ENCODE measurements at places on chromosomes 1 and 21. TPM values are rescaled to one million over a fixed set of nuclear protein-coding genes. Genes with fewer than 3 reads are reported as not detected.

Gene RHEX
- not detected for total RNA-seq

Gene GBP4
- 7.6 TPM for total RNA-seq

Gene BSND
- total RNA-seq = not detected

DNA sequence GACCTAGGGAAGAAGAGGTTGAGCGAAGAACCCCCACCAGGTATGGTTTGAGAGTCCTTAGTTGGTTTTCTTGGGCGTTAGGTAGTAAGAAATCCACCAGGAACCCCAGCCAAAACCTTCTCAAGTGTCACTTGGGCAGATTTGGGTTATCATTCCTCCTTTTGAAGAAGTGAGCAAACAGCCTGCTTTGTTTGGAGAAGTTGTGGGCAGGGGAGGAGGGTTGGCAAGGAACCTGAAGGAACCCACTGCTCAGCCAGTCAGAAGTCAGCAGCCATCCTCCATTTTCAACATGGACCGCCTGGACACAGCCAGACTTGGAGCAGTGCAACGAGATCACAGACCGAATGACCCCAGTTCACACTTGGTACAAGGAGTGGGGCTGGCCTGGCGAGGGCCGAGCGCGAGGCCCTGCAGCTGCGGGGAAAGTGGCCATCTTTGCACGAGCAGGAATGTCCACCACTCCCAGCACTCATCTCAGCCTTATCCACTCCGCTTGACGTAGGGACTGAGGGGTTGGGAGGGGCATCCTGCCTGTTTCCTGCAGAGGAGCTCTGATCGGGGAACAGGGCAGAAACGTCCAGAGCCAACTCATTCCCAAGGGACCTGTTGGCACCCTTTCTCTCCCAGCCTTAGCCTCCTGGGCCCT lies 7.2 kb downstream of the ADPRS start:
- H3K36me3 ChIP-seq = peaks cover 38% of the 10 kb centered on the region
- no peaks in the 10 kb centered on the region for H3K4me1 ChIP-seq
- H3K27ac ChIP-seq = no peak overlapping the region
- H3K27me3 ChIP-seq = no peaks in the 10 kb centered on the region
- H3K4me3 ChIP-seq = no peak overlapping the region

- H3K4me1 ChIP-seq = no peaks in the 10 kb centered on the region
- no peaks in the 10 kb centered on the region for H3K36me3 ChIP-seq
- no peaks in the 10 kb centered on the region for H3K27me3 ChIP-seq
Observed at GRCh38 chr1:6026095-6026809, 19.4 kb upstream of the KCNAB2 start.

DNA sequence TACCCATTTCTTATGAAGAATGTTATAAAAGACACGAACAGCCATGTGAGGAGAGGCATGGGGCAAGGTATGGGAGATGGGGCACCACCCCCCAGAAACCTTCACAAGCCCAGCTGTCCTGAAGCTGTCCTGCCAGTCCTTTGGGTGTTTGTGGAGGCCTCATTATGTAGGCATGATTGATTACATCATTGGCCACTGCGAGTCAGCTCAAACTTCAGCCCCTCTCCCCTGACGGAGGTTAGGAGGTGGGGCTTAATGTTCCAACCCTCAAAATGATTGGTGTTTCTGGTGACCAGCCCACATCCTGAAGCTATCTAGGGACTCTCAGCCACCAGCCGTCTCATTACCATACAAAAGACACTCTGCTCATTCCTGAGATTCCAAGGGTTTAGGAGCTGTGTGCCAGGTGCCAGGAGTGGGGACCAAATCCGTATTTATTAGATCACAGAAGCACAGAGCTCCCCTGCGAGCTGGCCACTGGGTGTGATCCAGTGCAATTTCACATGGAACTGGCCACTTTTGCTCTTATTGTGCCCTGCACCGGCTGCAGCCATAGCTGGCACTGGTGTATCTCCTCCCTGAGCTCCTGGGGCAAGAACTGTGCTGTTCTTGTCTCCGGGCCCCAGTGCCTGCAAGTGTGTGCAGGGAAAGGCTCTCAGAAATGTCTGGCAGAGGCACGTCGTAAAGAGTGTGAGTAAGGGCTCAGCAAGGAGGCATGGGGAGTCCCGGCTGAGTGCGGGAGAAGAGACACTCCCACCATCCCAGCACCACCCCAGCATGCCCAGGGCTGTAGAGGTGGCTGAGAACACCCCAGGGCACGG lies 10.5 kb downstream of the KIAA1614 start:
- H3K4me1 ChIP-seq = no peaks in the 10 kb centered on the region
- no peaks in the 10 kb centered on the region for H3K27me3 ChIP-seq
- H3K4me3 ChIP-seq = no peak overlapping the region
- H3K36me3 ChIP-seq = no peaks in the 10 kb centered on the region
- H3K27ac ChIP-seq = no peak overlapping the region
- DNase-seq = no peak

GRCh38 chr1:244171241-244171985 lies 120.3 kb downstream of the ZBTB18 start:
- no peaks in the 10 kb centered on the region for H3K27me3 ChIP-seq
- H3K27ac ChIP-seq = peak overlapping the region; percentile 9
- no peak overlapping the region for H3K4me3 ChIP-seq
- DNase-seq = peak; percentile 6

GRCh38 chr1:203142684-203143408 lies 15.3 kb downstream of the ADORA1 start:
- DNase-seq = no peak
- no peak overlapping the region for H3K27ac ChIP-seq
- H3K36me3 ChIP-seq = no peaks in the 10 kb centered on the region
- no peak overlapping the region for H3K4me3 ChIP-seq

DNA sequence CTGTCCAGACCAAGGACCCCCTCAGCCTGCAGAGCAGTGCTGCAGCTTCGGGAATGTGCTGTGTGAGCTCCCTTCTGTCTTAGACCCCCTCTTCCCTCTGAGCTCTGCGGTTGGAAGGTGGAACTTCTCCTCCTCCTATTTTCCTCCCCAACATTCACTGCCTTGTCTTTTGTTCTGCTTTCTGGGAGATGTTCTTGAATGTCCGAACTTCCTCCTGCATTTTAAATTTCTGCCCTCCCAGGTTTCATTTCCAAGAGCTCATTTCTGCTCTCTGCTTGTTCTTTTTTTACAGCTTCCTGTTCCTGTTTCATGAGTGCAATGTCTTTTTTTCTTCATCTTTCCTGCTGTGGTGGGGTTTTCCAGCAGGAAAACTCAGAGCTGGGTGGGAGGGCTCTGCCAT lies 29.3 kb downstream of the RRP1 start:
- H3K27ac ChIP-seq = no peak overlapping the region
- DNase-seq = no peak
- H3K4me3 ChIP-seq = no peak overlapping the region
- no peaks in the 10 kb centered on the region for H3K27me3 ChIP-seq

DNA sequence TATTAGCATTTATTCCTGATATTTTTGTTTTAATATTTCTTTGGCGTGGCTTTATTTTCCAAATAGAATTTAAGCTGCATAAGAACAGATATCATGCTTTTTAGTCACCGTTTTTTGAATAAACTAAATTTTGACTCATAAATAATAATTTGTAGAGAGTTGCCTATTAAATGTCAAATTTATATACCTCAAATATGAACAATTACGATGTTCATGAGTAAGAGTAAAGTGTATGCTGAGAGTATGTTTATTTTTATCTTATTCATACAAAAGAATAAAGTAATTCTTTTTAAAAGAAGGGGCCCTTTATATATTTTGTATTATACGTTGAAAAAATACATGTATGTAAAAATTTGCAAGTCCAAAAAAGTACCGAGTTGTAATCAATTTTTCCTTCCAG lies 126.5 kb upstream of the NRIP1 start:
- DNase-seq = no peak
- H3K27me3 ChIP-seq = no peaks in the 10 kb centered on the region
- H3K4me1 ChIP-seq = no peaks in the 10 kb centered on the region
- no peak overlapping the region for H3K4me3 ChIP-seq
- no peak overlapping the region for H3K27ac ChIP-seq

Measured in endothelial cell of umbilical vein (primary cell).